RPMI8226 (cell line): ENCODE measurements at places on chromosomes 6 and 20.

GRCh38 chr6:39785281-39785680 is 6.9 kb upstream of the DAAM2 start:
- no peak for DNase-seq

DNA sequence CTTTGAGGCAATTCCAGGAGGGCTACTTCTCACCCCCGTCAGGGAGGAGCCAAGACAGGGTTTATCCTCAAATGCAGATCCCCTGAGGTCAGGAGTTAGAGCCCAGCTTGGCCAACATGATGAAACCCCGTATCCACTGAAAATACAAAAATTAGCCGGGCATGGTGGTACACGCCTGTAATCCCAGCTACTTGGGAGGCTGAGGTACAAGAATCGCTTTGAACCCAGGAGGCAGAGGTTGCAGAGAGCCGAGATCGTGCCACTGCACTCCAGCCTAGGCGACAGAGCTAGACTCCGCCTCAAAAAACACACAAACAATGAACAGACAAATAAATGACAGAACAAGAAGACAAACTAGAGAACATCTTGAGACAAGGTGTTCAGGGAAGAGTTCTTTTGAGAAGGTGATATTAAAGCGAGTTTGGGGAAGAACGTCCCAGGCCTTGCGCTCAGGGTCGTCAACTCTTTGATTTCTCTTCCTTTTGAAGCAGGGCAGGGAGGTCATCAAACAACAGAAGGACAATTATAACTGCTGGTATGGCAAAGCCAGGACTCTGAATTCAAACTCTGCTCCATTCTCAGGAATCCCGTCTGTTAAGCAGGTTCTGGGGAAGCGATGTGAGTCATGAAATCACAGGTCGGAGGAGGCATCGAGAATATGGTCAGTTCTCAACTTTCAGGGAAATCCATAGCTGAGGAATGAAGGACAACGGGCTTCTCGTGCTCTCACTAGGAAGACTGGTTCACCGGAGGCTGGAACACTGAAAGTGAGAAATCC is 1.4 kb upstream of the RALY start:
- DNase-seq: peak; percentile 15

GRCh38 chr20:44475372-44475693 is 341 bp upstream of the TTPAL start:
- no peak for DNase-seq

DNA sequence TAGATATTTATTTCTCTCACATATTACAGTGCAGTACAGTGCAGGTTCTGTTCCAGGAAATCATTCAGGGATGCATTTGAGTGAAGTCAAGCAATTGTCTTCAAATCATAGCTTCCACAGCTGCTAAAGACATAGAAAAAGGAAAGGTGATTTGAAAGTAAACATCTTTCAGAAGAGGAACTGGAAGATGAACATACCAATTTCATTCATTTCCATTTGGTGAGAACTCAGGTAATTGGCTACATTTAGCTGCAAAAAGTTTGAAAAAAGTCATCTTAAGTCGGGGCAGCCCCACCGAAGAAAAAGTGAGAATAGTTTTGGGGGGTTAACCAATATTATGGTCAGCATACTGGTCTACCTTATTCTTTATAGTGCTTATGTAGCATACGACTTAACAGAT is 61.4 kb upstream of the IL20RA start:
- DNase-seq: no peak

- DNase-seq: no peak
Observed at GRCh38 chr6:38955861-38956260, 92.7 kb upstream of the GLP1R start.

- DNase-seq: no peak
Observed at GRCh38 chr6:48826901-48827701, 636.0 kb downstream of the MMUT start.

DNA sequence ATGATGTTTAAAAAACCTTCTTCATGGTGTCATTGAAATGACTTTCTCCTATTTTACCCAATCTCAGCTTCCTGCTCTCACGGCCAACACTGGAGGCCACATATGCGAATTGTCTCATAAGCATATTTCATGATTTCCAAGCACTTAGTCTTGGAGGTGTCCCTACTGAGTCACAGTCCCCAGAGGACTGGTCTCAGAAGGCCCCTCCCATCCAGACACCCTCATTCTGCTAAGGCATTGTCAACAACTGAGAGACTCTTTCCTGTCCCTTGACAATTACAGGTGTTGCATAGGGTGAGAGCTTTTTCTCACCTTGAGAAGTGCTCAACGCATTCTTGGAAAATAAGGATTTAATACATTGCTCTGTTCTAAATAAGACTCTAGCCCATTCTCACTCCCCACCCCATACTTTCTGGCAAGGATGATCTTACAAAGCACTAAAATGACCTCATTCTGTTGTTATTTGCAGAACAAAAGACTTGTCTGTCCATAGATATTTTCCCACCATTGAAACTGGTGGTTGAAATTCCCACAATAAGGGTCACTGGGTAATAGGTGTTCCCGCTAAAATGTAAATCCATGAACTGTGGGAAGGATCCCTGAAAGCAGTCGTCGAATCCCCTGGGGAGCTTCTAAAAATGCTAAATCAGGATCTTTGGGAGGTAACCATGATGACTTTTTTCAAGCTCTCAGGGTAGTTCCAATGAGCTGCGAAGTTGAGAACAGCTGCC is 32.3 kb upstream of the SLC22A23 start:
- DNase-seq: peak; percentile 64

- DNase-seq: no peak
Observed at GRCh38 chr20:54262671-54263070, 54.8 kb downstream of the PFDN4 start.

- DNase-seq: no peak
Observed at GRCh38 chr20:36848078-36848660, 27.8 kb upstream of the TLDC2 start.

DNA sequence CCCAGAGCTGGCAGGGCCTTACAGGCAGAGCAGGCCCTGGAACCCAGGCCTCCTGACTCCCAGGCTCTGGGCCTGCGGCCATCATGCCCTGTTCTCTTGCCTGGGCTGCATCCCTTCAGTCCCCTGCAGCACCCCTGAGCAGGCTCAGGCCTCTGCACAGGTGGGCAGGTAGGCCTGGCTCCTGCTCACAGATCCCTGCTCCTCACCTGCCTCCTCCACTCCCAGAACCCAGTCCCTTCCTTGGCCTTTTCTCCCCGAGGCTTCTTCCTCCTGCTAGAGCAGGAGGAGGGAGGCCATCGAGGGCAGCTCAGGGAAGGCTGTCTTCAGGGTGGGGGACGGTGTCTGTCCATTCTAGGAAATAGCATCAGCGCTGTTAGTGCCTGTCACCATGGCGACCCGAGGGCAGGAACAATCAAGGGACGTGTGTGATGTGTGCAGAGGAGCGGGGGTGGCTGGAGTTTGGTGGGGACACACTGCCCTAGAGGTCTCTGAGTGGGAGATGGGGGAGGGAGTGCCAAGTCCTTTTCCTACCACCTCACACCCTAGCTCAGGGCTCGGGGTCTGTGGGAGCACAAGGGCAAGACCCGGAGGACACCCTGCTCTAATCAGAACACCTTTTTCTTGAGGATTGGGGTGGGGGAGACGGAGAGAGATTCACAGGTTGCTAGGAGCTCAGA is 26.6 kb downstream of the GLP1R start:
- no peak for DNase-seq

GRCh38 chr6:38493931-38494547 is 145.7 kb downstream of the BTBD9 start:
- peak; percentile 67 for DNase-seq

GRCh38 chr20:11338496-11339306 is 579.0 kb upstream of the BTBD3 start:
- DNase-seq: no peak

- DNase-seq: no peak
Observed at GRCh38 chr20:57843941-57844625, 134.3 kb upstream of the PMEPA1 start.

DNA sequence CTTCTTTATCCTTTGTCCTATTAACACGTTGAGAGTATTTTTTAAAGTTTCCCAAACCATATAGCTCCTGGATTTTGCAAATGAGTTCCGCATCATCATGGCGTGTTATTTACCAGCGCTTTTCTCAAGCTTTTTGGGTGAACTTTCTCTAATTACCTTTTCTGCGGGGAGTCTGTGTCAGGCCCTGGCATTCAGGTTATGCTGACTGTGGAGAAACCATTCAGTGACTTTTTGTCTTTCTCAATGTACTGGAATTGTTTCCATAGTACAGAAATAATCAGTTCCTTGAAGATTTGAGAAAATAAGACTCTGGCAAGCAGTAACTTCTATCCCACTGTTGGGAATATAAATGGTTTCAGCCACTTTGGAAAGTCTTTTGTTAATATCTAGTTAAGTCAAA is 115.3 kb downstream of the CDH26 start:
- DNase-seq: no peak

DNA sequence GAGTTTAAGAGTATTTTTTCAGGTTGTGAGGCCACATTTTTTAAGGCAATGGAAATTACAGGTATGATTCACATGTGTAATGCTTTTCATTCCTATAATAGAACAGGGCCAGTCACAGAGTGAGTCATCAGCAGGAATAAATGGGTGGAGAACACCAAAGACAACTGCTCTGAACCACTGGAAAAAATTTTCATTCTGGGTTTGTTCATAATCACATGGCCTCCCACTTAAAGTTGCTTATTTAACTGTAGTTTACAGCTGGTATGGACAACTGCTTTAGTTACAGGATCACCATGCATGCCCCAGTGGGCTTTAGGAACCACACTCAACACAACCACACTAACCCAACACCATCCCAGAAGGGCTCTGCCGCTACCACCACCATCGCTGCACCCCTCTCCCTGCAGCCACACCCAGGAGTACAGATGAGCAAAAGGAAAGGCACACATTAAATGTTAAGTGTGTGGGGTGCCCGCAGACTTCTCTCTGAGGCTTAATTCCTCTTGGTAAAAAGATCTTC is 107.0 kb upstream of the DST start:
- no peak for DNase-seq

DNA sequence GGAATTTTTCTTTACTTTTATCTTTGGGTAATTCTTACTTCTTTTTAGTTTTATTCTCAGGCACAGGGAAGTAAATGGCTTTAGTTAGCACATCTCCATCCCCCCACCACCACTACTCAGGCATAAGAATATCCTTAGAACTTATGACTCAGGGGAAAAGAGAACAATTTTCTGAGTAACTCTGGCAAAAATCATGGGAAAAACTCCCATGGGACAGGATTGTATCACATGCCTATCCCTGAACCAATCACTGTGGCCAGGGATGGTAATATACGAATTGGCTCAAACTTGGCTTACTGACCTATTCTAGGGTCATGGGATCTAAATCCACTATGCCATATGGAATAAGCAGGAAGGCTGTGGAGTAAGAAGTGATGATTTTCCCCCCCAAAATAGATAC is 339.1 kb downstream of the BTBD3 start:
- DNase-seq: no peak

- no peak for DNase-seq
Observed at GRCh38 chr6:37011656-37012378, 6.4 kb downstream of the FGD2 start.

GRCh38 chr6:80439721-80440470 is 333.4 kb downstream of the BCKDHB start:
- no peak for DNase-seq

GRCh38 chr6:116450769-116451740 is 10.1 kb upstream of the CALHM6 start:
- DNase-seq: peak; percentile 73

DNA sequence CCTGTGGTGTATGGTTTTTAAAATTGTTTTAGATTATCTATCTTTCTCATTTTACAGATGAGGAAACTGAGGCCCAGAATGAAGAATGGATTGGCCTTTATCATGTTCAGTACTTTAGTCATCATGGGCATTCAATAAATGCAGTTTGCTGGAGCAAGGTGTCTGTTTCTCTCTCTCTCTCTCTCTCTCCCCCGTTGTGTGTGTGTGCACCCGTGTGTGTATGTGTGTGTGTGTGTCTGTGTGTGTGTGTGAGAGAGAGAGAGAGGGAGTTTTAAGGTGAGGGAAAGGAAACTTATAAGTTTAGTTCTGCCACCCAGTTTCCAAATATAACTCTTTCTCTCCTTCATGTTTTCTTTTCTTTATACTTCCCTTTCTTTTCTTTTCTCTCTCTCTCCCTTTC is 62.4 kb downstream of the CTNNBL1 start:
- DNase-seq: no peak

DNA sequence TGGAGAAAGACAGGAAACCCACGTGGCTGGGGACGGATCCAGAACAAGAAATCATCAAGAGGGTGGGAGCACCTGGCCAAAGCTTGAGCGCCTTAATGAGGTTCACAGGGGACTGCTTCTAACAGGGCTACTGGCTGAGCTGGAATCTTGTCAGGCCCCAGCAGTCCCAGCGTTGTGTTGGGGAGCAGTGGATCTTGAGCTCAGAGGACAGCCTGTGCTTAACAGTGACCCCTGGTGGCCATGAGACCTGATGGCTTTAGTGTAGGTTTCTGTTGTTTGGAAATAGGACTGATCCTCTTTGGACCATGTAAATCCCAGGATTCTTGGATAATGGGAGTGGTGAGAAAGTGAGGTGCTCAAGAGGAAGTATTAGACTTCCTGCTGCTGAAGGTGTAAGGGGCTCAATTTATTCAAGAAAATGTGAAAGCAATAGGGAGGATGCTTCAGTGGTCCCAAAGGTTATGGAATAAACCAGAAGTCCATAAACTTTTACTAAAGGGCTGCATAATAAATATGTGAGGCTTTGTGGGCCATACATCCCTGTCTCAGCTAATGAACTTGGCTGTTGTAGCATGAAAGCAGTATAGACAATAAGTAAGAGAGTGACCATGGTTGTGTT is 216.2 kb downstream of the NFATC2 start:
- peak; percentile 12 for DNase-seq

- no peak for DNase-seq
Observed at GRCh38 chr20:46014517-46015396, 6.0 kb downstream of the MMP9 start.

- no peak for DNase-seq
Observed at GRCh38 chr6:139395891-139396301, 21.4 kb upstream of the CITED2 start.

DNA sequence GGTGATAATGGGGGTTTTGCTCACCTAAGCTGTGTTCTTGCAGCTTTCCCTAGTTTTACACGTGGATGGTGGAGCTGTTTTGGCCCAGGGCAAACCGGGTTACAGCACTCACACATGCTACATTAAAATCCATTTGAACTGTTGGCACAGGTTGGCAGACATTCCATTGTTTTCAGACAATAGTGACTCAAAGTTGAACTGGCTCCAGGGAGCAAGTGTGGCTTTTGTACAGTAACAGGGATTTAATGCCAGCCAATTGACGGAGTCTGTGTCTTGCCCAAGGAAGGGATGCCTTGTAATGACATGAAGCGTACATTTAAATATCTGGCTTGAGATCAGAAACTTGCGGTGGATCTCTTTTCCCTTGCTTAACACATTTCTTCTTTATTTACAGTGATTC is 183.1 kb downstream of the DTNBP1 start:
- no peak for DNase-seq

DNA sequence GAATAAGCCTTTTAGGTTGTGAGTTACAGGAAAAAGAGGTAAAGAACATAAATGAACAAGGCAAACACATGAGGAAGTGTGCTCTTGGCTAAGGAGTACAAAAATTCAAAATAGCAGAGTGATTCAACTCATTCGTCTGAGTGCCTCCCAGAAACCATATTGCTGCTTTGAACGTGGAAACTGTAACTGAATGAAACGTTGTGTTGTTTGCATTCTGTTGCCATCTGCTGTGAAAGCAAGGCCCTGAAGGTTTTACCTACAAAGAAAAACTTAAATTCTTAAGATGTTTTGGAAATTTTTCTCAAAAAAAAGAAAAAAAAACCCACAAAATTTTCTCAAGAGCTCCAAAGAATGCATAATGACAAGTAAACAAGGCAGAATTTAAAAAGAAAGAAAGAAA is 375.4 kb upstream of the HS3ST5 start:
- DNase-seq: no peak

- DNase-seq: peak; percentile 87
Observed at GRCh38 chr20:53578492-53579222, 15.0 kb downstream of the ZNF217 start.

GRCh38 chr6:155883741-155884140 is 428.1 kb upstream of the NOX3 start:
- no peak for DNase-seq
